ENCODE measurements at places on chromosomes 2 and 18.
A peak's percentile ranks its signal among the peaks of the same experiment; 100 is the strongest.

DNA sequence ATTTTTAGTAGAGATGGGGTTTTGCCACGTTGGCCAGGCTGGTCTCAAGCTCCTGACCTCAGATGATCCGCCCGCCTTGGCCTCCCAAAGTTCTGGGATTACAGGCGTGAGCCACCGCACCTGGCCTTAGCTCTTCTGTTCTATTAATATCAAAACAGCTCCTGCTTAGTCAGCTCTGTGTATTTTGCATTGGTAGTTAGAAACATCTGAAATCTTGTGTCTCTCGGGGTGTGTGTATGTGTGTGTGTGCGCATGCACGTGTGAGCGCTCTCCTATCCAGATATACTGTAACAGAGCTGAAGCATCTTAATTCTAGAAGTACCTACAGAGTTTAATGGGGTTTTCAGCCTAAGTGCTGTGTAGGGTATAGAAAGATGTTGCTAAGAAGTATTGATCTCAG is 33.7 kb downstream of the SETBP1 start:
- no peak for DNase-seq

GRCh38 chr2:173286153-173286809 is 68.4 kb upstream of the CDCA7 start:
- DNase-seq: peak; percentile 25

GRCh38 chr18:75544496-75544895 is 117.0 kb upstream of the SMIM21 start:
- DNase-seq: no peak

DNA sequence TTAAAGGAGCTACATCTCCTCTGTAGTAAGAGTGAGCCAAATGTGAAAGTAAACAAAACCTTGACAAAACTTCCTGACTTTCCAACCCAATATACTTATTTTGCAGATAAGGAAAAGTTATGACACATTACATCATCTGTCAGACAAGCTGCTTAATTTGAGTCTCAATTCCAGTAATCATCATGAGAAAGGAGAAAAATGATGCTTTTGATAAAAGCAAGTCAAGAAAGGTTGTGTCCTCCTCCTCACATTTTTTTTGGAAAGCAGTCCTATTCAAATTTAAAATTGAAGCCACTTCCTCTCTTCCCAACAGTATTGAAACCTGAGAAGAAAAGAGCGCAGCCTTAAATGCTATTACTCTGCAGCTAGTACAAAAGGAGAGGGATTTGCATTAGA is 519.6 kb downstream of the LRP1B start:
- DNase-seq: no peak

DNA sequence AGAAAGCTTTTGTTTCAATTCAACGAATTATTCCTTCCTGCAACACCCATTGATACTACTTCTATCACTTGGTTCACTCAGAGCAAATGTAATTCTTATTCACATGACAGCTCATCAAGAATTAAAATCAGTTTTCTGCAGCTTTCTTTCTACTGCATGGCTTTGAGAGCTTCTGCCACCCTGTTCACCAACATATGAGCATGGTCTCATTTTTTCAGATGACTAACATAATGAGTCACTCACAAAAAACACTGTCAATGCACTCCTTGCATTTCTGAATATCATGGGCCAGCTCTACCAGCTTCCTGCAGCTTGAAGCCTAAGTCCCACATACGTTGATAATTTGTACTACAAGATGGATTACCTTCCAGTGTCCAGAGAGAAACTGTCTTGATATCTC is 342.9 kb downstream of the LRATD1 start:
- no peak for DNase-seq

GRCh38 chr18:48814490-48815178 is 136.1 kb downstream of the SMAD7 start:
- no peak for DNase-seq

- DNase-seq: no peak
Measured at GRCh38 chr18:35974181-35974580, 1.7 kb downstream of the RMP24 start.

DNA sequence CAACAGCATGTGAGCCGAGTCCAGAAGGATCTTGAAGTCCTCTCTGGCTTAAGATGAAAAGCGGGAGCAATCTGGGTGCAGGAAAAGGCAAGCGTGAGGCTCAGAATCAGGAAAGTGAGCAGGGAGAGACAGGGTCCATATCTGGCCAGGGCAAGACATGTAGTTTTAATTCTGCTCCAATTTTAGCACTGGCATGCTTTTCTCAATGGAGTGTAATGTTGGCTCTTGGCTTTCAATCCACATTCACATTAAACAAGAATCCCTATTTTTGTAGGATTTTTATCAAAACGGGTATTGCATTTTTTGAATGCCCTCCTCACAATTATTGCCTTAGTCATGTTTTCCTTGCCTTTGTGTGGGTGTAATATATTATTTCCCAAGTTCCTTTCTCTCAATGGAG is 6.0 kb downstream of the SPATA3 start:
- no peak for DNase-seq

- DNase-seq: no peak
Measured at GRCh38 chr2:161625314-161625919, 1.2 kb downstream of the SLC4A10 start.

DNA sequence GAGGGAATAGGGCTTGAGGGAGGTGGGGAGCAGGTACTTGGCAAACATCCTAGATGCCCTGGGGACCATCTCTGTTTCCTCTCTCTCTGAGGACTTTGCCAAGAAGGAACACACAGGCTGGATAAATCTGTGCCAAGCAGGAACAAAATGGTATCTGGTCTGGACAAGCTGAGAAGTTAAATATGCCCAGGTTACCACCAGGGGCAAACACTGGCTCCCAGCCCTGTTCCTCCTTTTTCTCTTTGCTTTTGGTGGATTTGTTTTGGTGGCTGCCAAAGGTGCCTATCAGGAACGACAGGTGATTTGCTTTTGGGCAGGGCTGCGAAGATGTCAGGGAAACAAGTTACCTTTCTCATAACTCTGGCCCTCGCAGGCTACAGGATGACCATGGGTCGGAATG is 227.5 kb upstream of the SMAD2 start:
- no peak for DNase-seq

GRCh38 chr2:33704406-33704855 is 105.3 kb upstream of the FAM98A start:
- DNase-seq: no peak

- DNase-seq: no peak
Measured at GRCh38 chr18:55185391-55185790, 226.1 kb upstream of the CCDC68 start.

- DNase-seq: peak; percentile 48
Measured at GRCh38 chr2:86368161-86368824, 30.9 kb upstream of the REEP1 start.
